Fibroblast of skin of abdomen (primary cell): ENCODE measurements at places on chromosomes 12 and 14.

DNA sequence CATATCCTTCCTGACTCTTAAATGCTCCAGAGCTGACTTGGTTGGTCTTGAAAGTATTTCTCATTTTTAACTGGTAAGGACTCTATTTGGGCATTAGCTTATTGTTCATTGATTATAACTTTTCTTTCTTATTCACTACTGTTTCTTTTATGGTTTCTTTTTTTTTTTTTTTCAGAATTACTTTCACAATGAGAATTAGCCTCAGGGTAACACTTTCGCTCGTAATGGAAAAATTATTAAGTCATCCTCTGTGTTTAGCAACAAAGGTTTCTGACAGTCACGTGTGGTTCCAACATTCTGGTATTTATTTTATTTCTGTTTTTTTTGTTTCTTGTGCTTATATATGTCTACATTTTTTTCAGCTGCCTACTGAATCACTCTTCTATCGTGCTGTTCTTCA is 80.0 kb downstream of the METTL25 start:
- DNase-seq = no peak

- no peak for DNase-seq
Measured at GRCh38 chr14:29649170-29649569, 278.5 kb downstream of the PRKD1 start.

DNA sequence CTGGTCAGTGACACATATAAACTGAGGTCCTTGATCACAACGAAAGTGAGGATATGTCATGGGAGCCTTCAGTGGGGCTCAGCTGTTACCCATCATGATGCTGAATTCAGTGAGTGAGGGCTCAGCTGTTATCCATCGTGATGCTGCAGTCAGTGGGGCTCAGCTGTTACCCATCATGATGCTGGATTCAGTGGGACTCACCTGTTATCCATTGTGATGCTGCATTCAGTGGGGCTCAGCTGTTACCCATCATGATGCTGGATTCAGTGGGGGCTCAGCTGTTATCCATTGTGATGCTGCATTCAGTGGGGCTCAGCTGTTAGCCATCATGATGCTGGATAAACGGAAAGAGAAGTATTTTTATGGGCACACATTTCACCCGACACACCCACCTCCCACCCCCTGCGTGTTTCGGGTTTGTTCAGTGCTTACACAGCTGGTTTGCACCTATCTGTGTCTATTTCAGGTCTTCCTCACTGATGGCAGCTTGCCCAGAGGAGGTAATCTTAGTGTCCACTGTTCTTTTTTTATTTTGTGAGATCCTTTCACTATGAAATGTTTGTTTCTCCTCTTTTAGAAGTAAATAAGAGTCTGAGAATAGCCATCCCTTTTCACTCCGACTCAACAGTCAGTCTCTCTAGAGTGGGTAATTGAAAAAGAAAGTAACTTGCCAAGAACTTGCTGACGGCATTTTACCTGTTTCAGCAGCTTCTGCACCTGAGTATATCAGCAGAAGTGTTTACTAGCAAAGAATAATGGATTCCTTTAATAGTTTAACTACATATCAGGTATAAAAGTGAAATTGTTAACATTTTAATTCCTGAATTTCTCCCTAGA is 183.0 kb downstream of the ERC1 start:
- DNase-seq = no peak

DNA sequence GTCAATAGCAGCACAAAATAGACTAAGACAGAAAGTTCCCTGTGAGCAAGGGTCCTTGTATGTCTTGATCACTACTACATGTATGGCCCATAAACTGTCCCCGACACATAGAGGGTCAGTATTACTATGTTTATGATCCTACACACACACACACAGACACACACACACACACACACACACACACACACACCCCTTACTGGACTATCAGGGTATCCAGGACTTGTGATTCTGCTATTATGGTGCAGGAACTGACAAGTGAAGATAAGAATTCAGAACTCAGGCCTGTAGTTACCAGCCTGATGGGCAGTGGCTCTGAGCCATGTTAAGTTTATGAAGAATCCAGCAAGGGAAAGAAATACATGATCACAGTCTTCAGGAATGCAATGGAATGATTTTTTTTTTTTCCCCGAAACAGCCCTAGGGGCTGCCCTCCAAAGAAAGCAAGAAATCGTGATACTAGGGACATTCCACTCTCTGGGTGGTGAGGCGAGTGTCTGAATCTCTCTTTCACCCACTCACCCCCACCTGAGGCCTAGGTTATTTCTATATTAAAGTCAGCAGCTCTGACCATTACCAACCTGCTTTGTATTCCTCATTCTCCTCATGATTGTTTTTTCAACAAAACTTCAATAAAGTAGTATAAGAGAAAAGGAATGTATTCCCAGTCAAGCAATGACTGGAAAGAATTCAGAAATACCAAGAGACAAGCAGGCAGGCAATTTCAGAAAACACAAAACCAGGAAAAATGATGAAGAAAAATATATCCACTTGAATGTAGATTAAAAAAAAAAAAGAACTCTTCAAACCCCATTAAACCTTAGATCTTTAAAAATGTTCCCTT is 105.8 kb downstream of the AVPR1A start:
- peak; percentile 70 for DNase-seq

DNA sequence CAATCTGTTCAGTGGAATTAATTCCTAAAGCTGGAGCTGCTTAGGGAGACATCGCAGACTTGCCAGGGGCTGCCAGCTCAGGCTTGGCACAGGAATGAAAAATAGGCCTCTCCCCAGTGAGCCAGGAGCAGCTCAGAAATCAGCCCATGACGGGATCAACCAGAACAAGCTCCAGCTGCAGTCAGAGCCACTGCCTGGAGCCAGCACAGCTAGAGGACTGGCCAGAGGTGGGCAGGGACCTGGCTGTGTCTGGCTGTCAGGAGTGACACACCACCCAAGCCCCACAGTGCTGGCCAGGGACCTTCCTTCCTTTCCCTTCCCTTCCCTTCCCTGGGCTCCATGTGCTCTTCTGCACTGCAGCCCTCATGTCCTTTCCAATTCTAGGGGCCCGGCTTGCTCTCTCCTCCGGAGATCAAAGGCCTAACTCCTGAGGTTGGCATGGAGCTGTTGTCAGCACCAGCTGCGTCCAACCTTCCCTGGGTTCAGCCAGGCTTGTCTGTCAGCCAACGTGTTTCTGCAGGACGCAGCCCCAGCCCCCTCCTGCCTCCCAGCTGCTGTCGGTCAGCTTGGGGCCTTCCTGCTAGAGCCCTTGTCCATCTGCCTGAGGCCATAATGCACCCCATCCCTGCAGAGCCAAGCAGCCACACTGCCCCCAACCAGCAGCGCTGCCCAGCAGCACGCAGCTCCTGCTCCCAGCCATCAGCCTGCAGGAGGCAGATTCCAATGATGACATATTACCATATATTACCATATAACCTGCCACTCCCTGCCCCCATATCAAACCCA is 149.3 kb downstream of the CALM1 start:
- no peak for DNase-seq

- DNase-seq = no peak
Measured at GRCh38 chr12:125065919-125066570, 810 bp downstream of the AACS start.

DNA sequence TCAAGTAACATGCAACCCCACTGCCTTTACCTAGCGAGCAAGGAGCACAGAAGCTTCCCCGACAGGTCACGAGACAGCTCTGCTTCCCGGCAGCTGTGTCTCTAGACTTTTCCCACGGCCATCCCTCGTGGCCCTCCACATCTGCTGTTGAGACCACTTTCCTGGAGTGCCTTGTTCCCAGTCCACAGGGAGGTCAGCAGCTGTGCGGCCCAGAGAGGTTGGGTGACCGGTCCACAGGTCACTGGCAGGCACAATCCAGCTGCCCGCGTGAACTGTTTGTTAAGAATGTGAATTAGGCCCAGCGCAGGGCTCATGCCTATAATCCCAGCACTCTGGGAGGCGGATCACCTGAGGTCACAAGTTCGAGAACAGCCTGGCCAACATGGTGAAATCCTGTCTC is 71.5 kb downstream of the SCARB1 start:
- no peak for DNase-seq

DNA sequence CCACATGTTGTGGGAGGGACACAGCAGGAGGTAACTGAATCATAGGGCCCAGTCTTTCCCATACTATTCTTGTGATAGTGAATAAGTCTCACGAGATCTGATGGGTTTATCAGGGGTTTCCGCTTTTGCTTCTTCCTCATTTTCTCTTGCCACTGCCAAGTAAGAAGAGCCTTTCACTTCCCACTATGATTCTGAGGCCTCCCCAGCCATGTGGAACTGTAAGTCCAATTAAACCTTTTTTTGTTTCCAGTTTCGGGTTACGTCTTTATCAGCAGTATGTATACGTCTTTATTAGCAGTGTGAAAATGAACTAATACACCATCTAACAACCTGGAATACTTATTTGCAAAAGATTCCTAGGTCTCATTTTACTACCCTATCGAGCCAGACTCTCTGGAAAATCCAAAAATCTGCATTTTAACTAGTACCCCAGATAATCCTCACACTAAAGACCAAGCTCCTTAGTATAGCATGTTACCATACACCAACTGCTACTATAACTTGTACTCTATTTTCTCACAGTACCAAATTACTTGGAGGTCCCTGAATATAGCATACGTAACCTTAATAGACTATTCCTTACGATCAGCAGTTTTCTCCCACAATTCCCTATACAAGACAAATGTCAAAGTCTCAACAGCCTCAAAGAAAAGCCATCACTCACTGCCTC is 11.5 kb downstream of the GTF2A1 start:
- DNase-seq = no peak

DNA sequence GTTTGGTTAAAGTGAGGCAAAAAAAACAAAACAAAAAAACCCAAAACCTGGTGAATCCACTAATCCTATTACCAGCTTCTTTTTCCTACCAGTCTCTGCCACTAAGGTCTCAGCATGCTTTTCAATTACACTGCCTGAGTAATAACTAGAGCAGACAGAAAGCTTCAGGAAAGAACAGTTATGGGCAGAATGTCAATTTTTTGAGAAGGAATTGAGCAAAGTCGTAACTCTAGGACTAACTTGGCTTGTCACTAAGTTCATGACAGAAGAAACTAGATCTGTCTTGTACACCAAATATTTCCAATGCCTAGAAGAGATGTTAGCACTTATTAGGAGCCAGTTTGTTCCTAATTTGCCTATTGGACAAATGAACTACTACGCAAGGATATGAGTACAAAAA is 148.8 kb upstream of the CNOT2 start:
- DNase-seq = peak; percentile 6

- peak; percentile 9 for DNase-seq
Measured at GRCh38 chr12:102824218-102824835, 92.7 kb downstream of the PAH start.

GRCh38 chr12:104828015-104828414 is 130.1 kb downstream of the SLC41A2 start:
- DNase-seq = no peak

GRCh38 chr12:94813314-94813713 is 163.0 kb upstream of the TMCC3 start:
- DNase-seq = no peak

- peak; percentile 50 for DNase-seq
Measured at GRCh38 chr14:60485598-60486251, at the start of gene C14orf39. Gene C14orf39, minus strand, starts transcription at chr14:60486063. Its CDS starts 985 bp downstream, at chr14:60485078.
